ENCODE measurements at places on chromosomes 12 and 14. TPM values are rescaled to one million over a fixed set of nuclear protein-coding genes. Genes with fewer than 3 reads are reported as not detected.

GRCh38 chr12:101799774-101800173 is 31.0 kb downstream of the GNPTAB start:
- DNase-seq: no peak

GRCh38 chr12:122743895-122744525 is 8.6 kb upstream of the DENR start:
- DNase-seq: no peak

DNA sequence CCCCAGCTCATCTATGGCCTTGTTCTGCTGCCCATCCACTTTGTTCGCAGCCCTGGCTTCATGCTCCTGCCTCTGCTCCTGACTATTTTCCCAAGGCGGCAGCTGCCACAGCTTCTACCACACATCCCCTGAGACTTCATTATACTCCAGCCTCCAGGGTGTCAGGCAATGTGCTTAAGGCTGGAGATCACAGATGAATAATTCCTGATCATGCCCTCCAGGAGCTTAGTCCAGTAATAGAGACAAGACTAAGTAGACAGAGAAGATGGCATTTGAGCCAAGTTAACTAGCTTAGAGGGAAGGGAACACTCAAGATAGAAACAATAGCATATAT is 7.1 kb downstream of the TAPBPL start:
- DNase-seq: no peak

GRCh38 chr14:66206554-66206953 is 279.6 kb upstream of the CCDC196 start:
- DNase-seq: no peak

DNA sequence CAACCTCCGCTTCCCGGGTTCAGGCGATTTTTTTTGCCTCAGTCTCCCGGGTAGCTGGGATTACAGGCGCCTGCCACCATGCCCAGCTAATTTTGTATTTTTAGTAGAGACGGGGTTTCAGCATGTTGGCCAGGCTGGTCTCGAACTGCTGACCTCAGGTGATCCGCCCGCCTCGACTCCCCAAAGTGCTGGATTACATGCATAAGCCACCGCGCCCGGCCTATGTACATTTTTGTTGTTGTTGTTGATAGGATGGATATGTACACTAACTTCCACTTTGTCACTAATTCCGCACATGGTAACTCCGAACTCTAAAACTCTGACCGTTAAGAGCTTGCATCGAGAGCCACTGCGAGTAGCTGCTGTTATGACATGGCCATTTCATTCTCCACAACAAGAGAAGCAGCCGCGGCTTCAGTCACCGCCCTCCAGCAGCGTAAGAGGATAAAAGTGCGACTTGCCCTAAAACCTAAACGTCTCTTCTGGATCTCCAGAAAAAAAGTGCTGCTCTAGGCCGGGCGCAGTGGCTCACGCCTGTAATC is 742 bp upstream of the MARS1 start:
- DNase-seq: no peak

DNA sequence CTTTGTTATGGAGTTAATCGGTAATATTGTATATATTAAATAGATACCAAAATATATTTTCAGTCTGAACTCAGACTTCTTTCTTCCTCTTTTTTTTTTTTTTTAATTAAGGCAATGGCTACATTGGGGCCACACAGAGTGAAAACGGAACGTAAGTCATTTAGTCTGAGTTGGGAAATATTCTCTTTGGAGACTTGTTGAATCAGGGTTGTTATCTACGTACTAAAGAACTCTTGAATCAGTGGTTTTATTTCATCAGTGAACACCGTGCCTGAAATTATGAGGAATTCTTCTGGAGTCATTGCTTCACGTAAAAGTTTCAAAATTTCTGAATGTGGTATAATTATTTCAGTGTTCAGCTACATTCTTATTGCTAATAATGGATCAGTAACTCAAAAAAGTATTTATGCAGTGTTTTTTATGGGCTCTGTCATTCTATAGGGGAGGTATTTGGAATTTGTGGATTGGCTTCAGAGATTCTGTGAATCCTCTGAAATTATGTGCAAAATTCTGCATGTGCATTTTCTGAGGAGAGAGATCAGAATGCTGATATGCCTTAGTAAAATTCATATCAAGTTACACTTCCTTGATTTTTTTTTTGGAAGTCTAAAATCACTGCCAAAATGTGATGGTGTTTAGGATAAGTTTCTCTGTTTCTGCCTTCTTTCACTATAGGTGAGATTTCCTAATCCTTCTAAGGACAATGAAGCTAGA is 39.6 kb downstream of the BRMS1L start:
- no peak for DNase-seq

GRCh38 chr12:96719660-96720362 is 187.2 kb upstream of the NEDD1 start:
- peak; percentile 25 for DNase-seq

DNA sequence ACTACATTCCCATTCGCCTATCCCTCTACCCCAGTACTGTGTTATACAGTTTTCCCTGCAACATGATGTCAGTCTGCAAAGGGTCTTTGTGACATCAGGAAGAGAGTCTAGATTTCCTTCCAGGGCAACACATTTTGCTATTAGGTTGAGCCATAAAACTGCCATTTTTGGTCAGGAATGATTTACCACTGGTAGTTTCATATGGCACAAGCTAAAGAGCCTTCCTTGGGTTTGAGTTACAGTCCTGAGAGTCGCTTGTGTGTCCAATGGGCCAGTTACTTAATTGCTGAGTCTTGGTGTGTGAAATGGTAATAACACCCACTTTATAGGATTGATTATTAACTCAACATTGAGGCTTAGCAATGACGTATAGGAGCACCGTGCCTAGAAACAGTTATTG is 22.6 kb upstream of the AMIGO2 start:
- DNase-seq: no peak

GRCh38 chr14:69459122-69459521 is 25.4 kb upstream of the PLEKHD1 start:
- DNase-seq: no peak

GRCh38 chr12:93247313-93247991 is 130.3 kb upstream of the NUDT4 start:
- no peak for DNase-seq

DNA sequence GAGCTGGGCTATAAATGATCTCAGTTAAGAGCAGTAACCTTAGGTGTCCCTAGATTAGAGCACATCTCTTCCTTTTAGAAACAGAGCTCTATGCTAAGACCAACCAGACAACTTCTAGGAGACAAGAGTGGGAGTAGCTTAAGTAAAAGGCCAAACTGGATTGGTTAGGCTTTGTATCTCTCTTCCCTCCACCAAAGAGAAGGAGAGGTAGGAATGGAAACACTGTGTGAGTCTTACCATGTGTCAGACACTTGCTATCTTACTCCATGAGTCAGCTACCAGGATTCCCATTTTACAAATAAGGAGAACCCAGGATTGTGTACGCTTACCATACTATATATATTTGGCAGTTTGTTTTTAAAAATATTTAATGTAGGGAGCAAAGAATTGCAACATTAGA is 122.9 kb downstream of the PAX9 start:
- no peak for DNase-seq

DNA sequence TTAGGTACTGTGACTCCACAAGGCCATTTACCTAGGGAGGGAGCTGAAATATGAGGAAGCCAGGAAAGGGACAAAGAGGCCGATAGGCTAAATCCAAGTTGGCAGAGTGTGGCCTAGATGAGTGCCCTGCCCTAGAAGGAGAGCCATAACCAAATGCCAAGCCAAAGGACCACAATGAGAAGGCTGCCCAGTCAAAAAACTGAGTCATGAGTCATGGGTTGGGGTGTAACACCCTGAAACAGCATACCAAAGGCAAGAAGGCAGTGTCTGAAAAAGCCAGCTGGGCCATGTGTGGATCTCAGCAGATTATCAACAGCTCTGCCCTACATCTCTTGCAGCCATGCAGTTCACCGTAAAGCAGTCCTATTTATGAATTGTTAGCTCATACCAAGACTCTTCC is 171.7 kb downstream of the PHLDA1 start:
- no peak for DNase-seq

GRCh38 chr12:87047691-87048090 is 791.5 kb upstream of the MGAT4C start:
- no peak for DNase-seq

GRCh38 chr14:64628940-64629408 is 75.2 kb upstream of the PLEKHG3 start:
- no peak for DNase-seq

DNA sequence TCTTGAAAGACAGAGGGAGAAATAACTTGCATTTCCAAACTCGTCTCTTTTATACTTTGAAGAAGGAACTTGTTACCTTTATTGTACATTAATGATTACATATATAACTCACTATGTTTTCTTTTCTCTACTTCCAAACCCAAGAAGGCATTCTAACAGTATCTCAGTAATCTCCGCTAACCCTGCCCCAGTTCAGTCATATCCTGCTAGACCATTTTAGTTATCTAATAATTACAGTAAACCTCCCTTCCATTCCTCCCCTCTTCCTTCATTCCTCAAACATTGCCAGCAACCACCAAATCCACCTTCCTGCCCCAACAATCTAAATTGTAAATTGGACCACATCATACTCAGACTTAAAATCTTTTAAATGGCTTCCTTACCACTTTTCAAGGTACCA is 30.6 kb downstream of the STK38L start:
- DNase-seq: no peak

DNA sequence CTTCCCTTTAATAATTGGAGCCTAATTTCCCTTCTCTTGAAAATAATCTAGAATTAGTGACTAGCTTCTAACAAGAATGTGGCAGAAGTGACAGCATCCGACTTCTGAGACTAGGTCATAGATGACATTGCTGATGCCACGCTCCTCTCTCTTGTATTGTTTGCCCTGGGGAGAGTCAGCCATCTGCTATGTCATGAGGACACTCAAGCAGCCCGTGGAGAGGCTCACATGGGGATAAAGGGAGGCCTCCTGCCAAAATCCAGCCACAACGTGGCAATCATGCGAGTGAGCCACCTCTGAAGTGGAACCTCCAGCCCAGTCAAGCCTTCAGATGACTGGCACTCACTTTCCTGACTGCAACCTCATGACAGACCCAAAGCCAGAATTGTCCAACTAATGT is 54.2 kb upstream of the LRRK2 start:
- no peak for DNase-seq

GRCh38 chr14:67852926-67853604 is 33.5 kb downstream of the RAD51B start:
- no peak for DNase-seq

GRCh38 chr14:72822946-72823611 is 70.8 kb downstream of the DPF3 start:
- no peak for DNase-seq

- no peak for DNase-seq
Measured at GRCh38 chr12:51667269-51667668, 76.2 kb downstream of the SCN8A start.

GRCh38 chr14:101590616-101591015 is 29.3 kb downstream of the DIO3 start:
- DNase-seq: no peak

GRCh38 chr14:86961106-86961716 is 1031.8 kb downstream of the GALC start:
- no peak for DNase-seq

DNA sequence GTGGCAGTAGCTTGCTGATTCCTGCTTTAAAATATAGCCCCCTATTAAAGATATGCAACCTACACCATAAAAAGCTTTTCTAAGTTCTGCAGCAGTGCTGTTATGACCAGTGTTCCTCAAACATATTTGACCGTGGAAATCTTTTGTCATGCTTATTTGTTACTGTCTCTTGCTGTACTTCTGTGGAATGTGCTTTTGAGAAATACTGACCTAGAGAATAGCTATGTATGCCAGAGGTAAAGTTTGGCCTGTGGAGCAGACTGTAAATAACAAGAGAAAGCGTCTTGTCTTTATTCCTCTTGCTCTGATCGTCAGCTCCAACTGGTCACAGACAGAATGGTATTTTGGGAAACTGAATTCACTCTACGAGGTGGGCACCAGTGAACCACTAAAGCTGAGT is 239.0 kb downstream of the FBXL14 start:
- no peak for DNase-seq

GRCh38 chr14:20418501-20418909 is 5.2 kb upstream of the TEP1 start:
- no peak for DNase-seq

DNA sequence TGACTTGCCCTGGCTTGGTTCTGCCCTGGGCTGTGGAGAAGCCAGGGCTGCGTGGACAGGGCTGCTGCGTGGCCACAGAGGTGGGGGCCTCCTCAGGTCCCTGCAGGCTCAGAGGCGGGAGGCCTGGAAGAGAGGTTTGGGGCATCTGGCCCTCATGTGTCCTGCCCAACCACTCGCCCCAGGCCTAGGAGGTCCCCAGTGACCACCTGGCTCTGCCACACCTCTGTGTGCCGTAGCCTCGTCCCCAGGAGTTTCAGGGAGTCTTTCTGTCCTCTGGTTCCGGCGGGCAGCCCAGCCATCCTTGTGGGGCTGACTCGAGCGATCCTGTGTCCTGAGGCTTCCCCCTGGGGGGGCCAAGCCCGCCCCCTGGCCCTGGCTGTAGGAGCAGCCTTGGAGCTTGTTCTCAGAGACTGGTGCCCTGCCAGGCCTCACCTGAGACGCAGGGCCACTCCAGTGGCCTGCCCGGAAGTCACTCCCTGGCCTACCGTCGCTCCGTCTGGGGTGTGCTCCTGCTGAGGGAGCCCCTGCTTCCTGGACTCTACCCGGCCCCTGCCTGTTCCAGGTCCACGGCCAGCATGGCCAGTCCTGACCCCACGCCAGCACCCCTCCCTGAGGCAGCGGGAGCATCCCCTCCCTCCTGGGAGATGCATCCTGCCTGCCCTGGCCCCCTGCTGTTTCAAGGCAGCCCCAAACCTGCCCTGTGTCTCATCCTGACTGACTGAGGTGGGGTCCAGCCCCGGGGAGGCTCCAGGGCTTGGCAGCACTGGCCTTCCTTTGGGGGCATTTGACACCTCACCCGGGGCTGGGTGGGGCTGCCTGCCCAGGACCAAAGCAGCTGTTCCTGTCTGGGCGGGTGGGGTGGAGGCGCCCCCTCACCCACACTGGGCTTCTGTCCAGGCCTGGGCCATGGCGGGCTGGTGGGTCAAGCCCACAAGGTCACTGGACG is 13.9 kb downstream of the ASPG start:
- DNase-seq: no peak

DNA sequence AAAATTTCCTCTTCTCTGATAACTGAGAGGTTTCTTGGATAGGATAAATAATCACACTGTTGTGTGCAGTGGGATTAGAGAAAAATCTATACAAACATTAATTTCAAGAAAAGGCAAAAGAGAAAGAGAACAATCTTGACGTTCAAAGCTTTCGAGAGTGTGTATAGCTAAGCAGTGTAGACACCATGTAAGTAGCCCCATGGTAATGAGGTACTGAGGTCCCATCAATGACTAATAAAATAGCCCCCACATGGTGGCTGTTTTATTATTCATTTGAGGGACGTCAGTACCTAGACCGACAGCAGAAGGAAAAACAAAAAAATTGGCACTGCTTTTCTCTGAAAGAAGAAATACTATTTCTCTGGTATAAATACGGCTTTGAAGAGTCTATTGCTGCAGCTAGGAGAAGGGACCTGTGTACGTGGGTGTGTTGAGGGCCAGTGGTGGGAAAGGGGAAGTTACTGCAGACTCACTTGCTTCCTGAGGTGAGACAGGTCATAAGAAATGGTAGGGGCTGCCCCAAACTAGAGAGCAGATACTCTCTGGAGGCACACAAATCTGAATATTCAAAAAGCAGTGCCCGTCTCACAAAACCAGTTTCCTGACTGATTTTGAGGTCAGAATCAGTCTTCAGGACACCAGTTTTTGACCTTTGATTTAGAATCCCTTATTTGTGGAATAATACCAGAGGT is 339.8 kb downstream of the EMP1 start:
- no peak for DNase-seq

Gene BDKRB2
- total RNA-seq: not detected

Gene KRT77
- total RNA-seq: not detected

Gene IRF2BPL
- total RNA-seq: 48.9 TPM

Gene EML5
- total RNA-seq: 0.69 TPM

Gene AHNAK2
- total RNA-seq: not detected

Gene ANO2
- 0.10 TPM for total RNA-seq
